Left ventricle myocardium superior (tissue), 1 donor: ENCODE measurements at places on chromosomes 11 and 22. TPM values are rescaled to one million over a fixed set of nuclear protein-coding genes. Genes with fewer than 3 reads are reported as not detected.
A peak's percentile ranks its signal among the peaks of the same experiment; 100 is the strongest.

NRIP3 gene
- 1.2 TPM for total RNA-seq

DNA sequence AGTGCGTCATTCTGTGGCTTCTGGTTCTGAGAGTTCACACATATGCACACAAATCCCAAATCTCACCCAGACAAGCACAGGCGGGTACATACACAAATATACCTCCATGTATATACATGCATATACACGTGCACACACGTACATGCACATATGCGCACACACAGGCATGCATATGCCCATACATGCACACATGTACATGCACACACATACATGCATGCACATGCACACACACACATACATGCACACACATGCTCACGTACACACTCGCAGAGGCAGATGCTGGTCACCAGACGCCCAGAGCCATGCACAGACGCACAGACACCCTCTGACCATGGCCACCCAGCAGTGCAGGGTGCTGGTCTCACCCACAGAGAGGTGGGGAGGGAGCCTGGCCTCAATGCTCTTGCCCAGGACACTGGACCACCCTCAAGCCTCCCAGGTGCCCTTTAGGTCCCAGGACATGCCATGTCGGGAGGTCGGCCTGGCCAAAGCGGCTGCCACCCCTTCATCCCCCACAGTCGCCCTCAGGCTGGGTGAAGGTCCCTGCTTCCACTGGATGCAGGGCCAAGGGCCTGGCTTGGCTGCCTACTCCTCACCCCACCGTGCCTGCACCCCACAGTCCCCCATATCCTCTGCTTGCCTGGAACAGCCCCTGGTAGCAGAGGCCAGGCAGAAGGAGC lies 9.5 kb downstream of the DUSP8 start:
- no peak for DNase-seq

DNA sequence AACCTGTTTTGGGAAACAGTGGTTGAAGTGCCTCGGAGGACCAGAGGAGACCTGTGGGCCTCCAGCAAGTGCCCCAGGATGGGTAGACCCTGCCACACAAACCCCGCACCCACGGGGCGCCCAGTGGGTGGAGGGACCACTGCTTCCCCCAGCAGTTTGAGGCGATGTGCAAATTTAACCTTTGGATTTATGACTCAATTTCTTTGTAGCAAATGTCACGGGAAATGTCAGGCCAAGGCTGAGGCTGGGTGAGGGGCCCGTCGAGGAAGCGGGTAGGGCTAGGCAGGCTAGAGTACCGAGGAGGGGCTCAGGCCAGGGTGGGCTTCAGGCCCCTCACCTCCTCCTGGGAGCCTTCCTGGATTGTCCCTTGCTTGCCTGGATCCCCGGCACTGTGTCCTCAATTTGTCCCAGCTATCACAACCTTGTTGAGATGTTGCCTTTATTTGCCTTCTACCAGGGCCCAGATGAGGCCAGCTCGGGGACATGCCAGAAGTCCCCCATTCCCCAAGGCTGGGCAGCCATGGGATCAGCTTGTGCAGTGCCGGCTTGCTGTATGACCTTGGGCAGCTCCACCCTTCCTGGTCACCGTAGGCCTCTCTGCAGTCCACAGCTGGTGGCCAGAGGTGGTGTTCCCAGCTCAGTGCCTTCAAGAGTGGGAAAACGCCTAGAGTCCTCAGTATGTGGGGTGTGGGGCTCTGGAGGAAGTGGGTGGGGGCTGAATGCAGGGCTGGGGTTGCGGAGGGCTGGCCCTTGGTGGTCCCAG lies 39.5 kb upstream of the PRODH start:
- no peak for DNase-seq

C11orf42 gene
- total RNA-seq, result not detected

DNA sequence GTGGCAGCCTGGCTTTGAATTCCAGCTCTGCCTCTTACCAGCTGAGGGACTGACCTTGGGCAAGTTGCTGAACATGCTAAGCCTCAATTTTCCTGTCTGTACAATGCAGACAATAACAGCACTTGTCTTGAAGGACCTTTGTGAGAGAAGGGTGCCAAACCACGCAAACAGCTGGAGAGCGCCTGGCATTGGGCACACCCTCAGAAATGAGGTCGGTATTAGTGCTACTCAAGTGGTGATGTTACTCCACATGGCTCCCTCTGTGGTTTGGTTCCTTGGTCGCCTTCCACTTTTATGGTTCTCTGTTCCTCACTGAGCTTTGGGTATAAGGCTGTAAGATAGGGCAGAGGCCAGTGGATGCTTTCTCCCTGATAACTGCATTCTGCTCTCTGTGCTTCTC lies 8.2 kb downstream of the UBASH3B start:
- no peak for DNase-seq

- DNase-seq, result no peak
Measured at GRCh38 chr11:103929170-103929903, 107.1 kb upstream of the DDI1 start.

CECR2 gene
- total RNA-seq, result 7.1 TPM

DNA sequence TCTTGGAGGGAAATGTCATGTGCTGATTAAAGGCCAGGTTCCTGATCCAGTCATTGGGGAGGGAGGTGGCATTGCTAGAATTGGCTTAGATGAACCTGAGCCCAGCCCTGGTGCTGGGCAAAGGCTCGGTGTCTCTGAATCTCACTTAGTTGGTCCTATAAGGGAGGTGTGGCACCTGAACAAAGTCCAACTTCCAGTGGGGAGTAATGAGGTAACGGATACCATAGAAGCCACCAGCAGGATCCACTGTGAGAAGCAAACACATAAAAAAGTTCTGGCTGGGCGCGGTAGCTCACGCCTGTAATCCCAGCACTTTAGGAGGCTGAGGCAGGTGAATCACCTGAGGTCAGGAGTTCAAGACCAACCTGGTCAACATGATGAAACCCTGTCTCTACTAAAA lies 26.6 kb downstream of the PRDM11 start:
- no peak for DNase-seq

DNA sequence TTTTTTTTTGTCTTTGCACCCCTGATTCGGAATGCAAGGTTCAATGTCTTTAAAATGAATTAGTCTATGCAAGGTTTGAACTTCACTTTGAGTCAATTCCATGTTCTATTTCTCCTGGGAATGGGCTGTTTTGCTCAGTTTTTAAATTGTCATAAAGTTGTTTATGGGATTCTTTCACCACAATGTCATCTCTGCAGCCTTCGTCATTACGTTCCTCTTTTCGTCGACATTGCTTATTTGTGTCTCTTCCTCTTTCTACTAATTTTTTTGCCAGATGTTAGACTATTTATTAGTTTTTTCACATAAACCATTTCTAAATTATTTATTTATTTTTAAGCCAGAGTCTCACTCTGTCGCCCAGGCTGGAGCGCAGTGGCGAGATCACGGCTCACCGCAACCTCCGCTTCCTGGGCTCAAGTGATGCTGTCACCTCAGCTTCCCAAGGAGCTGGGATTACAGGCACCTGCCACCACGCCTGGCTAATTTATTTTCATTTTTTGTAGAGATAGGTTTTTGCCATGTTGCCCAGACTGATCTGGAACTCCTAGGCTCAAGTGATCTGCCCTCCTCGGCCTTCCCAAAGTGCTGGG lies 7.1 kb upstream of the TNNT3 start:
- DNase-seq, result no peak

DNA sequence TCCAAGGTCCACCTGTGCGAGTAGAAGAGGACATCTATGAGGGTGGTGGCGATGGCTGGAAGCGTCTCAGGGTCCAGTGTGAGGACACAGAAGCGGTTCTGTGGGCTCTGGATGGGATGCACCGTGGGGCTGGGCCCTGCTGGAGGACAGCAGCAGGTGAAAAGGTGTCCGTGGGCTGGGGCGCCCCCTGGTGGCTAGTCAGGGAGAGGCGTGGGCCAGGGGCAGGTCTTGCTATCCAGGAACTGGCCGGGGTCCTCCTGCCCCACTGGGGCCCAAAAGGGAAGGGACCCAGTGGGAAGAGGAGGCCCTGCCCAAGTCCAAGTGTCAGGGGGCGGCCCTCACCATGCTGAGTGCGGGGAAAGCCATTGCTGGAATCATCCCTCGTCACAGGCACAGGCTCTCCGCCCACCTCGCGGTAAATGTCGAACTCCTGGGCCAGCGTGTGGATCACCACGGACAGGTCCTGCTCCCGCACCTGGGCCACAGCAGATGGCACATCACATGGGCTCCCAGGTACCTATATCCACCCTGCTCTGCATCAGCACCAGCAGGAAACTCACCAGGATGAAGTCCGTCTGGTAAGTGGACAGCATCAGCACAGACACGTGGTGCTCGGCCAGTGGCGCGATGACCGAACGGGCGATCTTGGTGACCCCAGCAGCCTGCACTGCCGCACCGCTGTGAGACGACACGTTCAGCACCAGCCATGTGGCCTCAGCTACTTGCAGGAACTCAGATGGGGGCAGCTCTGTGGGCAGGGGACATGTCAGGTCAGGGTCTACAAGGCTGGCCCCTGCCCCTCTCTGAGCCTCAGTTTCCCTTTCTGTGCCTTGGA lies 2.3 kb downstream of the CASTOR1 start:
- peak; percentile 82 for DNase-seq

GPR83 gene
- 0.17 TPM for total RNA-seq

GRCh38 chr11:104738918-104739317 lies 159.3 kb downstream of the CASP12 start:
- DNase-seq, result no peak

DNA sequence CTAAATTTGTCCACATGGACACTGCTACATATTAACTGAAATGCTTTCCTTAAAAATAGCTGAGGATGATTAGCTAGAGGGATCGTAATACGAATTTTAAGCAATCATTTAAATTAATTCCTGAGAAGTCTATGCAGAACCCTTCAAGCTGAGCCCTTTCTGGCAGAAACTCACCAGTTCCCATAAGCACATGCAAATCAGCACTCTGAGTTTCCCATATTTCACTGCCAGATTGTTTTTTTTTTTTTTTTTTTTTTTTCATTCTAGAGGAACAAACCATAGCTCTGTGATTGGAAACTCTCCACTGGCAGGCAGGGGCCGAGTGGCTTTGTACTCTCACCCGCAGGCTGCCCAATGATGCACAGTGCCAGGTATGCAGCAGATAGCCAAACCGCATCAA lies 145.6 kb downstream of the EFCAB6 start:
- no peak for DNase-seq

DNA sequence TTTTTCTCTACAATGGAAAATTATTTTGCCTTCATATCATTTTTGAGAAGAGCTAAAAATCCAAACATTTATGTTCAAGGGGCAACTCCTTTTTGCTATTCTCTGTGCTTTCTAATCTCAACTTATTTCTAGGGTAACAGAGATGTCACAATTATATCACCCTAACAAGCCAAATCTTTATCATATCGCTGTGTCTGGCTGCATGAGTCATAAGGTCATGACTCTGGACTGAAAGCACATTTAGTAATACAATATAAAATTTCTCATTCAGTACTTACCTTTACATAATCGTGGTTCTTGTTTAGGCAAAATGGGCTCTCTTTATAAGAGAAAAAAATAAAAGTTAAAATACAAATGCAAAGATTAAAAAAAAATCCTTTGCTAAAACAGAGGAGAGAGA lies 326.0 kb downstream of the CASP12 start:
- no peak for DNase-seq

DNA sequence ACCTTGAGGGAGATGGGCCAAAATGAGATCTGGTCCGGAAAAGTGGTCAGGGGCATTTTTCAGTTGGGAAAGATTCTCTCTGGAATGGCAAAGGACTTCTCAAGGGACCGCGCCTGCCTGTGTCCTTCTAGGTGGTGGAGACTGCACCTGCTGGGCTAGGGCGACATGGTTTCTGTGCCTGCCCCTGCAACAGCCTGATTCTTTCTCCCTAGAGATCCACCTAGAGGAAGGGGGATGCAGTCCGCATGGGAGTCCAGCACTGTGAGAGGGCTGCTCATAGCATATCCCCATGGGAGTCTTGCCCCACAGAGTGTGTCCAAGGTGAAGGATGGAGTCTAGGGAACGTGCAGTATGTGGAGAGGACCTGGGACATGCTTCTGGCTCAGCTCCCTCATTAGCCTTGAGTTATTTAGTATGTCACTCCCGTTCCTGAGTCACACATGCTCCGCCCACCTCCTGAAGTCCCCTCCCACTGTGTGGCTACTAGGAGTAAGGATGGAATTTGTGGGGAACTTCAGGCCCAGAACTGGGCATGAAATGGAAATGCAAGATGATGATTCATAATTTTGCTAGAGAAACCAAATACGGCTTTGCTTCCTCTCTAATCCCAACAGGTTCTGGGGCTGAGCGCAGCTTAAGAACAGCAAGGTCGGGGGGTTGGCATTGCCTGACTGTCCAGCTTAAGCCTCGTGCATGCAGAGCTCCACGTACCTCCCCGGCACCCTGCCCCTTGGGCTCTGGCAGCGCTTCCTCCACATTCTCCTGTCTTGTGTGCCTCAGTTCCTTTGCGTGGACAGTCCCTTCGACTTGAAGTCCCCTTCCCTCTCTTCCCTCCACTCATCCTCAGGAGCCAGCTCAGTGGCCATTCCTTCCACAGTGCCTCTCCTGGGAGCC lies 35.0 kb downstream of the GRIK4 start:
- no peak for DNase-seq

DNA sequence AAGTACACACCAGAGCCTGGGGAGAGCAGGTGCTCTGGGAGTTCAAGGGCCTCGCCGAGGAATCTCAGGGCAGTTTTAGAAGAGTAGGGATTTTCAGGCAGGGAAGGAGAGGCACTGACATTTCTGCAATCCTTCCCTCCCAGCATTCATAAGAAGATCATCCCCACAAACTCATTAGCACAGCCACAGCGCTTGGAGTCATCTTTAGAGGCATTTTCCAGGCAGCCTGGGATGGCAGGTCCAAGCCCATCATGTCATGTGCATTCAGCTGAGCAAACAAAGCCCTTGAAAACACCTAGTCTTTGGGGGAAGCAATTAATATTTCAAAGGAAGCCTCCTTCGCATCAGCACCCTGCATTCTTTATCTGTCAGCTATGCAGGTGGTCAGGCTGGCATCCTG lies 43.8 kb downstream of the MAP6 start:
- DNase-seq, result no peak

DNA sequence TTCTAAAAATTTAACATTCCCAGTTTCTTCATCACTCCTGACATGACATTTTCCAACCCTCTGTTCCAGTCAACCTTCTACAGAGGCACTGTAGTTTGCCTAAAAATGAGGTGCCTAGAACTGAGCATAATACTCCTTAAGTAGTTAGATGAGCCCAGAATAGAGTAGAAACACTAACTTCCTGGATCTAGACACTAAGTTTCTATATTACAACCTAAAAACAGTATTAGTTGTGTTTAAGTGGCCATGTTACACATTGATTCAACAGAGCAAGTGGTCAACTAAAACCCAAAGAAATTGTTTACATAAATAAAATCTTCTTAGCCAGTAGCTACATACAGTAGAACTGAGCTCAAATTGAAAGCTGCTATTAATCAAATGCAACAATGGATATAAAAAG lies 1.3 kb downstream of the HPS5 start:
- DNase-seq, result no peak

GRCh38 chr11:117702946-117703598 lies 93.9 kb downstream of the DSCAML1 start:
- no peak for DNase-seq

- no peak for DNase-seq
Measured at GRCh38 chr11:124481365-124482323, 36.1 kb upstream of the OR8B8 start.

SCGB1D2 gene
- total RNA-seq, result 4.0 TPM

CARD18 gene
- total RNA-seq, result 0.72 TPM

GRCh38 chr11:22666688-22667439 lies 453 bp downstream of the GAS2 start:
- peak; percentile 80 for DNase-seq

OR10D3 gene
- not detected for total RNA-seq
